ENCODE measurements at places on chromosomes 12 and 14.

DNA sequence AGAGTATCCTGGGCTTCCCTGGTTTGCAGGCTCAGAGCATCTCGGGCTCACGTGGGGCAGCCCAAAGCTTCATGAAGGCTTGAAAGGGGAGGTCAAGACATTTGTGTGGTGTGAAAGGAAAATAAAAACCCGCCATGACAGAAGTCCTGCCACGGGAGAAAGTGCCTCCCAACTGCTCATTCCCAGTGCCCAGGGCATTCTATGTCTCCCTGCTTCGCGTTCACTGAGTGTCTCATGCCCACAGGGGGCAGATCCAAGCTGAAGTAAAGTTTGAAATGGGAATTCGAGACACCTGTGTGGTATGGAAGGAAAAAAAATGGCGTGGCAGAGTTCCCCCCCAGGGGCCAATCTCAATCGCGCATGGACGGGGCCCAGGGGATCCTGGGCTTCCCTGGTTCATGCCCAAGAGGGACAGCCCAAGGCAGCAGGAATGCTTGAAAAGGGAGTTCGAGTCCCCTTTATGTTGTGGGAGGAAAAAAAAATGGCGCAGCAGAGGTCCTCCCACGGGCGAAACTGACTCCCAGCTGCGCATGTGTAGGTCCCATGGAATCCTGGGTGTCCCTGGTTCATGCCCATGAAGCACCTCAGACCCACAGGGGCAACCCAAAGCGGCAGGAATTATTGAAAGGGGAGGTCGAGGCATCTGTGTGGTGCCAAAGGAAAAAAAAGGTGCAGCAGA lies 576.7 kb downstream of the ALG10 start:
- no peak for DNase-seq

DNA sequence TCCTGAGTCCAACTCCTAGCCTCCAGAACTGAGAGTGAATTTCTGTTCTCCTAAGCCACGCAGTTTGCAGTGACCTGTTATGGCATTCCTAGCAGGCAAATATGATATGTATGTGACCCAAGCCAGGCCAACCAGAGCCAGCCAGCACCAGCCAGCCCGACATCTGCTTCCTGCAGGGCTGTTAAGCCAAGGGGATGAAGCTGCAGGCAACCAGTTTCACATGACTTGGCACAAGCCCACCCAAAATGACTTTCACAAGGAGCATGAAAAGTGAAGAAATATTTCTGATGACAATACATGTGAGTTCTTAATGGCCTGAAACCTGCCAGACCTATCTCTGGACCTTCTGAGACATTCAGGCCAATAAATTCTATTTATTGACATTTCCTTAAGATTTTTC lies 68.1 kb downstream of the ITPK1 start:
- DNase-seq: no peak

DNA sequence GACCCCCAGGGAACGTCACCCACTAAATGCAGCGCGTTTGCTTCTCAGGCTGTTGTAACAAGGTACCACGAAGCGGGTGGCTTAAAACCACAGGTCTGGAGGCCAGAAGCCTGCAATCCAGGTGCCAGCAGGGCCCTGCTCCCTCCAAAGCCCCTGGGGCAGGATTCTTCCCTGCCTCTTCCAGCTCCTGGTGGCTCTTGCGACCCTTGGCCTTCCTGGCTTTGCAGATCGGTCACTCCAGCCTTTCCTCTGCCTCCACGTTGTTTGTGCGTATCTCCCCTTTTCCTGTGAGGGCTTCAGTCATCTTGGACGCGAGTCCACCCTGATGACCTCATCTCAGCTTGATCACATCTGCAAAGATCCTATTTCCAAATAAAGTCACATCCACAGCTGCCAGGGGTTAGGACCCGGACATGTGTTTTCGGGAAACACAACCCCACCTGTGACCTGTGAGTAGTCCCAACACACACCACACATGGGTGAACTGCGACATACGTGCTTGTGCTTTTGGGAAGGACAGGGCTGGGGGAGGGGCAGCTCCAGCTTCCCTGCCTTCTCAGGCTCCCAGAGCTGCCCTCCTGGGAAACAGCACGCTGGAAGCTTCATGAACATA lies 114.5 kb upstream of the NCOR2 start:
- DNase-seq: no peak

- no peak for DNase-seq
These were observed 170.6 kb downstream of the OTOGL start for GRCh38 chr12:80269803-80270552.

GRCh38 chr14:58701156-58701555 lies 63.4 kb downstream of the DACT1 start:
- DNase-seq: no peak

GRCh38 chr12:53602176-53602864 lies 23.9 kb downstream of the ATF7 start:
- DNase-seq: no peak

DNA sequence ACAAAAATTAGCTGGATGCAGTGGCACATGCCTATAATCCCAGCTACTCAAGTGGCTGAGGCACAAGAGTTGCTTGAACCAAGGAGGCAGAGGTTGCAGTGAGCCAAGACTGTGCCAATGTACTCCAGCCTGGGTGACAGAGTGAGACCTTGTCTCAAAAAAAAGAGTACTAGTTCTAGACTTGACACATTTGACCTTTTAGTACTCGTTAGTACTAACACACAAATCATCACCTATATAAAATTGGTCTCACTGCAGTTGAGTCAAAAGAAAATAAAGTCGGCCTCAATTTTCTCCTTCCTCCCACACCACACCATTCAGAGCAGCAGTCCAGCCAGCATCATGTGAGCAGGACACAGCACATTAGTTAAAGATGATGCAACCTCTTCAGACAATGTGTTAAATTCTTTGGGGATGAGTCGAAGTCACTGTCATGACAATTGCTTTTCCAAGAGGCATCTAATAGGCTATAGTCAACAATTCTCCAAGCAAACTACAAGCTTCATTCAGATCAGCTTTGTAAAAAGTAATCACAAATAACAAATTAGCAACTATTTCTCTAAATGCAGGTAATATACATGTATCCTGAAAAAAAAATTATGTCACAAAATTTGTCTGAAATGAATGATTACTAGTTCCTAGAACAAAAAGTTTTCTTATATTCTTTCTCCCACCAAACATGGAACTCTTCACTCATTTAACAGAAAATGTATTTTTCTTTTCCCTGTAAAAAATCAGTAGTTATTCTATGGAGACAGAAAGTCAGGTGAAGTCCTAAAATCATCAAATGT lies 55.6 kb downstream of the CLIP1 start:
- DNase-seq: no peak

GRCh38 chr12:49582201-49582600 lies 14.3 kb upstream of the MCRS1 start:
- no peak for DNase-seq

DNA sequence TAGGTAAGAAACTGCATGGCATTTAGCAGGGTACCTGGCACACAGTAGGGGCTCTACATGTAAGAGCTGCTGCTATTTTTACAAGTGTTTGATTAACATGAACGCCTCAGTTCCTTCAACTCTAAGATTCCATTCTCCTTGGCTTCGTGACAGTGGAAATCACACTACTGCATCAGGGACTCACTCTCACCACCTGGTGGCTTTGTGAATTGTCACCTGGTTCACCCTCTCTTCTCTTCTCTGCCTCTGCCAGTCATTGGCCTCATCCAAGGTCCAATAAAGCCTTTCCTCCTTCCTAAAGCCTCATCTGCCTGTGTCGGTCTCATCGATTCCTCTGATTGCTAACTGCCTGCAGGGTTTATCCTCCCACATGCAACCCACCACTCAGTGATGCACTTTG lies 476.4 kb downstream of the VRK1 start:
- DNase-seq: no peak

GRCh38 chr12:84974155-84974815 lies 61.7 kb upstream of the SLC6A15 start:
- no peak for DNase-seq

- DNase-seq: no peak
These were observed 488.3 kb upstream of the FLRT2 start for GRCh38 chr14:85041618-85042017.

DNA sequence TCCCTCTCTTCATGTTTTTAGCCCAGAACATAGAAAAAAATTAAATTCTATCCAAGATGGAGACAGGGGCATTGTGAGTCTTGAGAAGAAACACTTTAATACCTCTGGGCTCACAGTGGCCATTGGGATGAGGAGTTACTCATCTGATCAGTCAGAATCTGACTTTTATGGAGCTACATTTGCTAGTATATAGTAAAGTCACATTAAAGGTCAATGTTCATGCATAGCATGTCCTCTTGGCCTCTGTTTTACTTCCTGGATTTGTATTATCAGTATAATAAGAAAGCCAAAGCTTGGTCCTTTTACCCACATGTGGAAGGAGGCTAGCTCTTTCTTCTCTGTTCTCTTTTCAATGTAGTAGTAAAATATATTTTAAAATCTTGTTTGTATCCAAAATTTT lies 93.6 kb upstream of the CNOT2 start:
- no peak for DNase-seq

DNA sequence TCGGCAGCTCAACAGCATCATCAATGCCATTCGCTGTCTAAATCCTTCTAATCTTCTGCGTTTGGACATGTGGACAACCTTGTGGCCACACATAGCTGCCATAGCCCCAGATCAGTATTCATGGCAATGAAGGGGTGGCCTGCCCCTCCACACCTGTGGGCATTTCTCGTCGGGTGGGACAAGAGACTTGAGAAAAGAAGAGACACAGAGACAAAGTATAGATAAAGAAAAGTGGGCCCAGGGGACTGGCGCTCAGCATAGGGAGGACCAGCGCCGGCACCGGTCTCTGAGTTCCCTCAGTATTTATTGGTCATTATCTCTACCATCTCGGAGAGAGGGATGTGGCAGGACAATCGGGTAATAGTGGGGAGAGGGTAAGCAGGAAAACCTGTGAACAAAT lies 42.3 kb downstream of the MAGOHB start:
- DNase-seq: no peak

DNA sequence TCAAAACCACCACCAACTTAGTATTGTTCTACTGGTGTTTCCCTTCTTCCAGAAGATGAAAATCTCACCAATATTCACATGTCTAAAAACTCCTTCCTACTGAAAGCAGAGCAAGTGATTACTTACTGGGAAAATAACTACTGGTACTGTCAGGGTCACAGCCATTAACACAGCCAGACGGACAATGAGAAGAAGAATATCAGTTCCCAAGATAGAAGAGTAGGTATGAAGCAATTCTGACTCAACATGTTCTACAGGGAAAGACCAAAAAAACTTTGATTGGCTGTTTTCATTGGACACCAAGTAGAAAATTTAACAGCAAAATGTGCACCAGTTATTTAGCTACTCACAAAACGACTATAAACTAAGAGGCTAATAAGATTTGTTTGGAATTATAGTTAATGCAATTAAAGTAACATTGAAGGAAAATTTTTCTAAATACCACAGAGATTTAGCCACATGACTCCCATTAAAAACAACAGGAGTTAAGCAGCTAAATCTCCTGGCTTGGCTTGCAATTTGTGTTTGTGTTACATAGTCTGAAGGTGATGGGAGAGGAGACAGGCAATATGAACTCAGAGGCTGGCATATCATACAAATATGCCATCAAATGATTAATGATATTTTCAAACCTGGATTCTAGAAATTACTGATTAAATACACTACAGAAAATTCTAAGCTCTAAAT lies 9.5 kb downstream of the SLC38A2 start:
- no peak for DNase-seq

GRCh38 chr12:88698471-88698870 lies 118.2 kb upstream of the KITLG start:
- no peak for DNase-seq

DNA sequence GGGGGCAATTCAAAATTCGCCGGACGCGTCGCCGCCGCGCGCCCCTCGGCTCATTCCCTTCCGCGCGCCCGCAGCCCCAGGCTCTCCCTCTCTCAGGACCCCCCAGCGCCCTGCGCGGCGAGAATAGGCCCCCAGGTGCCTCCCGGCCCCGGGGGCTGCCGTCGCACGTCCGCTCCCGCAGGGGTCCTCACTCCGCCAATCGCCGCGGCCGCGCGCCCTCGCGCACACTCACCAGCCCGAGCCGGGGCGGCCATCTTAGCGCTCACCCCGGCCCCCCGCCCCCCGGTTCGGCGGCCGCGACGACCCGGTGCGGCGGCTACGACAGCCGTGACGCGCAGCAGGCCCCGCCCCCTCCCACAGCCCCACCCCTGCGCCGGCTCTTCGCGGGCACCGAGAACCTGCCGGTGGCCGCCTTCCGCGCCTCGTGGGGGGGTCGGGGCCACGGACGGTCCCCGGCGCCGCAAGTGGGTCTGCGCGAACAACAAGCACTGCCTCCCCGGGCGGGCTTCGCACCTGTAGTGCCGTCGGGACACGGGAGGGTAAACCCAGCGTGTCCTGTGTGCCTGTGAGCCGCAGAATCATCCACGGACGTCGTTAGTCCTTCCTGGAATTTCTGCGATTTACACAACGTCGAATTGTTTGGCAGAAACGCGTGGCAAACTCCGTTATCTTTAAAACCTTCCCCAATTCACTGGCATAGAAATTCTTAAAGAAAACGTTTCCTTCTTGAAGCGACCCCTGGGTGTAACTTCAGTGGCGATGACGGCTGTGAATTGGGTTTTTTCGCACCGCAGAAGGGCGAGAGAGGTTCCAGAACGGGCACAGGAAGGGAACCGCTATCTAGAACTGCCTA lies 2.5 kb downstream of the USP44 start:
- DNase-seq: peak; percentile 62

DNA sequence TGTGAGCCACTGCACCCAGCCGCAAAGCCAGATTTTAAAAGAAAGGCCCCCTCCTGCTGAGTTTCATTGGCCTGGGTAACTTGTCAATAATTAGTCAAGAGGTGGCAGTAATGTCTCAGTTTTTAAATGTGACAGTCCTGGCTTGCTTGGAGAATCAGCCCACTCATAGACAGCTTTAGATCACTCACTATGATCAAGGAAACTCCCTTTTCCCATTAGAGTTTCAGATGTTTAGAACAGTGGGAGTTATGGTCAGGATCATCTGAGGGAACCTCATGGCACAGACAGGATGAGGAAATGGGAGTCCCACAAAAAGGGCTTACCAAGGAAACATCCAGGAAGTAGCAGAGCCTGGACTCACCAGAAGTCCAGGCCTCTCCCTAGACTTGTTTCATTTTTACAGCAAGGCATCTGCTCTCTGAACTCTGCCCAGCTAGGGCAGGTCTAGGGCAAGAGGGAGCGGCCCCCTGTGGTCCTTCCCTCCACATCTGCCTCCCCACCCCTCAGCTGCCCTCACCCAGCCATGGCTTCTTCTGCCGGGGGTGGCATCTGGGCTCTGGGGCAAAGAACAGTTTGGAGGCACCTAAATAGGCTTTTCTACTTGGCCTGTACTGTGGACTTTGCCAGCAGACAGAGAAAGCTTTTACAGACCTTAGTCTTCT lies 11.2 kb downstream of the BCL2L14 start:
- DNase-seq: no peak

GRCh38 chr12:43848226-43848507 lies 12.3 kb downstream of the TMEM117 start:
- DNase-seq: no peak

DNA sequence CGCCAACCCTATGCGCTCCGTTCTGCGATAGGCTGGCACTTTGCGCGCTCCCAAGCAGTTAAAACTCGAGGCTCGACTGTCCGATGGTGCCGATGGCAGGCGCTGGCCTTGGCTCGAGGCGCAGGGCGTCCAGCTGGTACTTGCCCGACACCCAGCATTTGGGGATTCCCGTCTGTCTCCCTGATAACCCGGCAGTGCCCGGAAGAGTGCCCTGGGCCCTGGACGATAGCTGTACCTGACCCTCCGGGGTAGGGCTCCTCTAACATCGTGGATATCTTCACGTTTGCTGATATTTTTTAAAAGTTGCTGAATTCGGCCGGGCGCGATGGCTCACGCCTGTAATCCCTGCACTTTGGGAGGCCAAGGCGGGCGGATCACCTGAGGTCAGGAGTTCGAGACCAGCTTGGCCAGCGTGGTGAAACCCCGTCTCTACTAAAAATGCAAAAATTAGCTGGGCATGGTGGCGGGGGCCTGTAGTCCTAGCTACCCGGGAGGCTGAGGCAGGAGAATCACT lies 908 bp upstream of the WIF1 start:
- no peak for DNase-seq
